ENCODE measurements at places on chromosomes 5 and 9.

- DNase-seq = no peak
These were observed 173.5 kb downstream of the FGF1 start for GRCh38 chr5:142512043-142513042.

DNA sequence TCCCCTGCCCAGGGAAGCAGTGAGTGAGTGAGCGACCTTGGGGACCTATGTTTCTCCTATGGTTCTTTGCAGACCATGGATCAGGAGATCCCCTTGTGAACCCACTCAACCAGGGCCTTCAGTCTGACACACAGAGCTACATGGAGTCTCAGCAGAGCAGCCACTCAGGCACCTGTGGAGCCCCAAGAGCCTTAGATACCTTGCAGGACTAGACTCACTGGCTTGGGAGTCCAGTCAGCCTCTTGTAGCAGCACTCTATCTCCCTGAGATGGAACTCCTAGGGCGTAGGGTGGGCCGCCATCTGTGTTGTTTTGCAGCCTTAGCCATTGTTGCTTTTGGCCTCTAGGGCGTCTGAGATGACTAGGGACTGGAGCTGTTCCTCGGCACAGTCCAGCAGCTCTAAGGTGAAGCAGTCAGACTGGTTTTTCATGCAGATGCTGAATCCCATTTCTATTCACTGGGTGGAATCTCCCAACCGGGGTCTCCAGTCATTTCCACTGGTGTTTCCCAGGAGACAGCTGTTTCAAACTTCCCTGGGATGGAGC lies 284.6 kb upstream of the RPS23 start:
- no peak for DNase-seq

DNA sequence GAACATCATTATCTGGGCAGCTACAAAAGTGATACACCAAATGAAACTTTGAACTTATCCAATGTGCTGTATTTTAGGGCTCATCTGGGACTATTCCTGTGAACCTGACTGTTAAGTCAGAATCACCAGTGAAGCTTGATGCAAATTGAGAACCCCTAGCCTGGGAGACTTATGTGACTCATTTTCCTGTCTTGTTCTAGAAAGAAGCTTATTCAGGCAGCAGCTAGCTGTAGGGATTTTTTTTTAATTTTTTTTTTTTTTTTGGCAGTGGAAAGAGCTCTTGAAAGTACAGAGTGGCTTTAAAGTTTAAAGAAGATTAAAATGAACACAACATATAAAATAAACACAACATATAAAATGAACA lies 81.1 kb upstream of the TNFAIP8 start:
- no peak for DNase-seq

DNA sequence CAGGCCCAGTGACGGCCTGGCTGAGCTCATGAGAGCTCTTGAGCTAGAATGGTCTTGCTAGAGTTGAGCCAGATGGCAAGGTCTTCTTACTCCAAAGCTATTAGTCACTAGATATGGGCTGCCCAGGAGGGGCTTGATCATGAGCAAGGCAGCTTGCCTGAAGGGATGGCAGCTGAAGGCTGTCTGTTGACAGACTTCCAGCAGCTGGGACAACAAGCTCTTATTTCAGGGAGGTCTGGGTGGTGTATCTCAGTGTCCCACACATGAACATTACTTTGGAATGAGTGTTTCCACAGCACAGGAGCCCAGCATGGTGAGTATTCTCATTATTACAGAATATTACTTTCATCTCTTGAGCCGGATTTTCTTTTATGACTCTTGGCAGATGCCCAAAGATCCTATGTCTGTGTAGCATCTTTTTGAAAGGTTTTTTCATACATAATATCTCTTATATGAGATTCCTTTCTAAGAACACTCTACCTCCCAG lies 414.1 kb downstream of the ARHGEF28 start:
- no peak for DNase-seq

DNA sequence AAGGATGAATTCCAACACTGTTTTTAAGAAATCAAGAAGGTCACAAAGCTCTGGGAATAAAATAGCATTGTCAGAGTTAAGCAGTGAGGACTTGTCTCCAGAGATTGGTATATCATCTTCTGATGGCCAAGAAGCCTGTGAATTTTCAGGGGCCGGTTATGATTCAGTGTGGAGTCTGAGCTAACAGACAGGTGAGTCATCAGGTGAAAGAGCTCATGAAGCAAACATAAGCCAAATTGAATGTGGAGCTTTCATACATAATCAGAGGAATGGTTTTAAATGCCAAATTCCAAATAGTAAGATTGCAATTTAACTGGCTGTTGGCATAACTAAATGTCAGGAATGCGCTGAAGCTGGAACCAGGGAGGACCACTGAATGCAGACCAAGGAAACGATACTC lies 494.2 kb downstream of the MTRR start:
- no peak for DNase-seq

DNA sequence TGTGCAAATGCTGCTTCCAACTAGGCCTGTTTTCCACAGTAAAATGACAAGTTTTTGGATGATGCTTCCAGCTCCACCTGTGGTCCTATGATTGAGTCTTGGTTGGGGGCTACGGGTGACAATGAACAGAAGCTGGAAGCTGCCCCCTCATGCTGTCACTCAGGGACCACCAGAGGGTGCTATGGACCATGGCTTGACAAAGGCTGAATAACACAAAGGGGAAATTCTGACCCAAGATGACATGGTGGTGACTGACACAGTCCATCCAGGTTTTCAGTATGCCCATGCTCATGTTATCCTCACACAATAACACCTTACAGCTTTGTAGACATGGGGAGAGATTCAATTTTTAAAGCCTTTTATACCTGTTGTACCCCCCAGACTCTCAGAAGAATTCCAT lies 23.9 kb upstream of the SAP30L start:
- DNase-seq = peak; percentile 41

- DNase-seq = peak; percentile 4
These were observed 810.2 kb downstream of the EFNA5 start for GRCh38 chr5:106860398-106861044.

DNA sequence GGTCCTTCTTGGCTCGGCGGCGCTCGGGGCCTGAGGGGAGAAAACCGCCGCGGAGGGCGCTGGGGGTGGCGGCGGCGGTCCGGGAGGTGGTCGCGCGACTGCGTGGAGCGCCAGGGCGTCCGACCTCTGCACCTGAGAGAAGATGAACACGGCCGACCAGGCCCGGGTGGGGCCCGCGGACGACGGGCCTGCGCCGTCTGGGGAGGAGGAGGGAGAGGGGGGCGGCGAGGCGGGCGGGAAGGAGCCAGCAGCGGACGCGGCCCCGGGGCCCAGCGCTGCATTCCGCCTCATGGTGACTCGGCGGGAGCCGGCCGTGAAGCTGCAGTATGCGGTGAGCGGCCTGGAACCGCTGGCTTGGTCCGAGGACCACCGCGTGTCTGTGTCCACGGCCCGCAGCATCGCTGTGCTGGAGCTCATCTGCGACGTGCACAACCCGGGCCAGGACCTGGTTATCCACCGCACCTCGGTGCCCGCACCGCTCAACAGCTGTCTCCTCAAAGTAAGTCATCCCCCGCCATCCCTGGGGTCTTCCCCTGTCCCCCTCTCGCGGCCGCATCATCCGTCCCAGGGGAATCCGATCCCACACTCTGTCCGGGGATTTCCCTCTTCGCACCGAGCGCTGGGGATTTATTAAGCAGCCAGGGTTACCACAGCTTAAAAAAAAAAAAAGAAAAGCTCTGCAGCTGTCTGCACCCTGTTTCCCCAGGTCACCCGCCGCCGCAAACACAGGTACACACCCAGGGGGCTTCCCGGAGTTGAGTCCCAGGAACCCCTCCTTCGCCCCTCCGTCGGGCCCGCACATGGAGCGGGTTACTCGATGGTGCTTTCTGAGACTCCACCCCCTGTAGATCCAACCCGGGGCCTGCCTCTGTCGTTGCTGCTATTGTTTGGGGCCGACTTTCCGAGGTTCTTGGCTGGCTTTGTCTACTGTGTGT lies at the start of gene GTF3C4:
Gene GTF3C4 (plus strand): TSS at position 8 of the 935 bp plus-strand sequence. CDS start 135 bp downstream, at position 143.
- no peak for DNase-seq

GRCh38 chr5:68966596-68966995 lies 127.2 kb upstream of the SLC30A5 start:
- no peak for DNase-seq

DNA sequence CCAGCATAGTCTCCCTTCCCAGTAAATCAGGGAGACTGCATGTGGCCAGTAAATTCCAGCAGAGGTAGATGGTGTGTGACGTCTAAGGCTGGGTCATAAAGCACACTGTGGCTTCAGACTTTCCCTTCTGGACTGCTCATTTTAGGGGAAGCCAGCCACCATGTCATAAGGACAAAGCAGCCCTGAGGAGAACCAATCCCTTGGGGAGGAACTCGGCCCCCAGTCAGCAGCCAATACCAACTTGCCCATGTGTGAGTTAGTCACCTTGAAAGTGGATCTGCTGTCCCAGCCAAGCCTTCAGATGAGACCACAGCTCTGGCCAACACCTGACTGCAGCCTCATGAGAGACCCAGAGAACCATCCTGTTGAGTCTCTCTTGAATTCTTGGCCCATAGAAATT lies 14.7 kb upstream of the NINJ1 start:
- DNase-seq = no peak
